ENCODE measurements at places on chromosomes 3 and 15. TPM values are rescaled to one million over a fixed set of nuclear protein-coding genes. Genes with fewer than 3 reads are reported as not detected.
A peak's percentile ranks its signal among the peaks of the same experiment; 100 is the strongest.

Gene SMAD6
- 50.5 TPM for total RNA-seq

Gene TMEM158
- 14.6 TPM for total RNA-seq

Gene CCR8
- total RNA-seq, result not detected

Gene KAT2B
- total RNA-seq, result 16.8 TPM

- no peak for DNase-seq
Measured at GRCh38 chr15:101175401-101175800, 76.4 kb downstream of the CHSY1 start.

DNA sequence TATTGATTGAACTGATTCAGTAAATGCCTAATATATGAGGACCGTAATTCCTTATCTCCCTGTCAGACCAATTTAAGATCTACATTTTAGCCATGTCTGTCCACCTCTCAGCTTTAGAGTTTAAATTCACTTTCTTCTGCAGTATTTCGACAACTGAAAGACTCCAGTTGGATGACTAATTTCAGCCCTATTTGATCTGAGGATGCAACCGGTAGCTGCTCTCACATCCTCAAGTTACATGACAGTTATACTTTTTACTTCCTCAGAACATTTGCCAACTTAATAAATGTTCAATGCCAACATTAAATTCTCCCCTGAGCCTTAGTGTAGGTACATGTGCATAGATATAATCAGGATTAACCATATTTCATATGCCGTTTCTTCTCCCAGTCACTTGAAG lies 2.5 kb upstream of the HHLA2 start:
- no peak for DNase-seq

GRCh38 chr3:132783152-132783551 lies 60.9 kb upstream of the NPHP3 start:
- DNase-seq, result no peak

- DNase-seq, result no peak
Measured at GRCh38 chr15:80031841-80032240, 27.6 kb upstream of the ZFAND6 start.

DNA sequence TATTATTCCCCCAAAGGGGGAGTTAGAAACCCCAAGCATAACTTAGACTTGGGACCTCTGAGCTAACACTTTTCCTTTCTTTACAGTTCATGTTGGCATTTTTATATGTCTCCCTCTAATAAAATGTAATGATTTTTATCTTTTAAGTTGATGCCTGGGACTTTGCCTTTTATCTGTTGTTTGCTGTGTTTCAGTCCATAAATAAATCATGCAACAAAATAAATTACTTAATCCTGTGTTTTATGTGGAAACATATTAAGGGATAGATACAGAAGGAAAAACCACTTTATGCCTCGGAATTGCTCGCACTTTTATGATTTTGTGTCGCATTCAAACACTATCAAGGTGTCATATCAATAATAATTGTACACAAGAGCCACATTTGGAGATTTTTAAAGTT lies 93.7 kb upstream of the TBC1D5 start:
- DNase-seq, result no peak

DNA sequence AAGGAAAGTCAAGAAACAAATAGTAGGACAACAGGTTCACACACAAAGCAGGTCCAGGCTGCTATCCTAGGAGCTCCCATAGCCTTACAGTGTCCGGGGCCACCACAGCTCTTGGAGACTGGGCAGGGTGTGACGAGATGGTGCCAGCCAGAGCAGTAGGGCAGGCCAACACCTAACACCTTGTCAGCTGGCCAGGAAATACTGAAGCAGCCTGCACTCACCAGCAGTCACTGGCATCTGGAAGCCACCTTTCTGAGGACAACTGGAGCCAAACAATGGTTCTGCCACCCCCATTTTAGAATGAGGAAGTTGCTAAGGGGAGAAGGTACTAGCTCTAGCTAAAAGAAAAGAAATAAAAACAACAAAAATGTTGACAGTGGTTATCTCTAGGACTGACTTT lies 47.2 kb downstream of the CCDC12 start:
- peak; percentile 81 for DNase-seq

DNA sequence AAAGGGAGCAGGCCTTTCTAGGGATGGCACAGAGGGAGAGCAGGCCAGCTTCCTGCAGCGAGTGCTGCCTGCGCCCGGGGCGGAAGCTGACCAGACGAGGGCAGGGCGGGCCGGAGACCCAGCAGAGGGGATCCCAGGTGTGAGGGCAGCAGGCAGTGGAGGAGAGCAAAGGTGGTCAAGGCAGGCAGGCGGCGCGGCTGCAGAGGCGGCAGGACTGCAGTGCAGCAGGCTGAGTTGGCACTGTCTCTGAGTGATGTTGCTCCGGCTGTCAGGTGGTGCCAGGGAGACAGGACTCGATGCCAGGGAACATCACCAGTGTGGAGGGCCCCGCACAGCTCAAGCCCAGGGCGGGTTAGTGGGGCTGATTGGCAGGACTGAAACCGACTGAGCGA lies 22.3 kb upstream of the PLXNA1 start:
- DNase-seq, result no peak

DNA sequence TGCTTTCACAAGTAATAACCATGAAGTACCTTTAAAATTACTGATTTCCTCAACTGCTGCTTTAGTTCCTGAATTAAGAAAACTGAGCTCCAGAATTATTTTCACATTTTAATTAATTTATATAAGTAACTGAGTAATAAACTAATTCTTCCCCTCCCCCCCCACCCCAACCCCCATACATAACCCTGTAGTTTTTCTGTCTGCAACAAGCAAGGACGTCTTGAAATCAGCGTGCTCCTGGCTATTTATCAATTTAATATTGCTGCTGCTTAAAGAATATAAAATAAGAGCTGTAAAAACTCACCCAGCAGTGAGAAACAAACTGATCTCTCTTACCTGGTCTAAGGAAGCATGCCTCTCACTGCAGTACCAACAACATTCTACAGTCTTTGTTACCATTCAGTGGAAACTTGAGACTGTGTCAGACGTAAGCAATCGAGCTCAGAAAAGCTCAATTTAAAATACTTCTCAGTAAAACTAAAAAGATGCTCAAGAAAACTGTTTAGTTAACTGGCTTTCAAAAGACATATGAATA lies 121.0 kb downstream of the TFDP2 start:
- peak; percentile 56 for DNase-seq

GRCh38 chr3:108119398-108120104 lies 28.7 kb upstream of the CD47 start:
- no peak for DNase-seq

DNA sequence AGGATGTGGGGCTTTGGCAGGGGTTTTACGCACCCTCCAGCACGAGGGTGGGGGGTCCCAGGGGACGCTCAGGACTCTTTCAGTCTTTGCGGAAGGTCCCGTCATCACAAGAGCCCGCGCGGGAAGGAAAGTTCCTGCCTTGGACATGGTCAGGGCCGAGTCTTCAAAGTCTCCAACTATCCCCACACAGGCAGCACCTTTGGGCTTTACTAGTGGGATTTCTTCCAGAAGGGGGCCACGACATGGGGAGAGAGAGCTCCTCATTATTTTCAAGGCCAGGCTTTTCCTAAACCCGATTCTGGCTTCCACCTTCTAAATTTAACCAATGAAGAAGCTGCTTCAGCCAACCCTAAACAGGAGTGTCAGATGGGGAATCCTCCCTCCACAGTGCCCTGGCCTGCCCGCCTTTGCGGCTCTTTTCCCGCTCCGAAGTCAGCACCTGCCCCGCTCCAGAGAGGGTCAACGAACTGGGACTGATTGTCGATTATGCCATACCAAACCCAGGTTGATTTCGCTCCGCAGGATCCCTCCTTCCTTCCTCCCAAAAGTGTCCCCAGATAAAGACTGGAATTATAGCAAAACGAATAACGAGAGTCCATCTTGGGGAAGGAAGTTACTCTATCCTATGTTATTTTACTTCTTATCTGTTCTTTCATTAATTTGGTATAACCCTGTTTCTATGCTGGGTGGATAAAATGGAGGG lies 11.0 kb downstream of the SHOX2 start:
- DNase-seq, result no peak

- peak; percentile 61 for DNase-seq
Measured at GRCh38 chr3:134334901-134335280, 39.4 kb downstream of the AMOTL2 start.

GRCh38 chr3:16513141-16514020 lies at the start of gene RFTN1:
RFTN1 (minus strand) TSS chr3:16513699; CDS start chr3:16493869, 19,830 bp downstream.
- DNase-seq, result peak; percentile 37

GRCh38 chr3:107810171-107811071 lies 280.4 kb downstream of the CD47 start:
- DNase-seq, result peak; percentile 20

DNA sequence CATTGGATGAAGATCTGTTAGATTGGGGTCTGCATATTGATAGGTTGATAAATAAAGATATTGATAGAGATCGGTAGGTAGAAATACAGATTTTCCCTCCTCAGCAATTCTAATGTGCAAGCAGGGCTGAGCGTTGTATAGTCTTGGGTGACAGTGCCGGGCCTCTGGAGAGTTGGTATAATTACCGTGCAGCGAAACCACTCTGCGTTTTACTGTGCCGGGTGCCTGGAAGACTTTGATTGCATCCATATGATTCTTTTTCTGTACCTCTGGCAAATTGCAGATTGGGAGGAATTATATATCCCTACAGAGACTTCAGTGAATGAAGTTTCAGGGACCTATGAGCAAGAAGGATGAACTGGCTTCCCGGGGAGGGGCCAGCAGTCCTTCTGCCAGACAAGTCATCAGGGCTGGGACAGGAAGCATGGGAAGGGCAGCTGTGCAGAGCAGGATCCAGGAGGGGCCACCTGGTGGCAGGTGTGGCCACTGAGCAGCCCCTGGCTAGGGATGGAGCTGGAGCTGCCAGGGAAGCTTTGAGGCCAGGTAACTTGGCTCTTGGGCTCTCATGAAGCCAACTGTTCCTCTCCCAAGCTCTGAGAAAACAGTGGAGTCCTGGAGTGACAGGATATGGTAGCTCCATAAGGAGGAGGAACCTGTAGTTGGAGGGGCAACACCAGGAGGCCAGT lies 132.5 kb downstream of the APBA2 start:
- DNase-seq, result no peak

GRCh38 chr3:49906073-49906743 lies 2.5 kb upstream of the MST1R start:
- DNase-seq, result peak; percentile 64

GRCh38 chr3:13863382-13863952 lies 16.4 kb downstream of the WNT7A start:
- DNase-seq, result no peak

Measured in mucosa of gallbladder (tissue), 1 donor.